Activated CD8-positive, alpha-beta memory T cell treated with anti-CD3 and anti-CD28 coated beads, Interleukin-2, amount 50 U/mL, for 4 hours (primary cell): ENCODE measurements at places on chromosomes 7 and 10.

DNA sequence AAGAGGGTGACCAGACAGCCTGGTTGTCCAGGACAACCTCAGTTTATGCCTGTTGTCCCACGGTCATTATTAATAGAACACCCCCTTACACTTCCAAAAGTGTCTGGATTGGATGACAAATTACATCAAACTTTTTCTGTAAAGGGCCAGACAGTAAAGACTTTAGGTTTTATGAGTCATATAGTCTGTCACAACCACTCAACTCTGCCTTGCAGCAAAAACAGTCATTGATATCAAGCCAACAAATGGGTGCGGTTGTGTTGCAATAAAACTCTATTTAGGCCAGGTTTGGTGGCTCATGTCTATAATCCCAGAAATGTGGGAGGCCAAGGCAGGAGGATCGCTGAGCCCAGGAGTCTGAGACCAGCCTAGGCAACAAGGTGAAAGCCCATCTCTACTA is 66.7 kb upstream of the ATP6V0A4 start:
- no peak for DNase-seq

DNA sequence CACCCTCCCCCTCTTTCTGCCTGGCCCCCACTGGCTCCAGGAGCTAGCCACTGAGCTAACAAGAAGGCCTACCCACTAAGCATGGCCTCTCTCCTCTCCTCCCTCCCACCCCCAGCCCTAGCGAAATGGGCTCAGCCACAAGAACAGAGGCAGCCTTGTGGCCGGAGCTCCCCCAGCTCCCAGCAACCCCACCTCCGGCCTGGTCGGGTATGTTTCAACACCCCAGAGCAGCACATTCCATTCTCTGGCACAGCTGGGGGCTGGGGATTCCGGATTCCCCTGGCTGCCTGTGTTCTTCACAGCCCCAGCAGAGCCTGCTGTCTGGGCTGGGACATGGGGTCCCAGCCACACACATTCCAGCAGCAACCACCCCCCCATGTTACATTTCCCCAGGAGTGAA is 9.0 kb downstream of the SFRP5 start:
- no peak for DNase-seq

- no peak for DNase-seq
These were observed 56.5 kb upstream of the MPP7 start for GRCh38 chr10:28359334-28359733.

GRCh38 chr10:4615042-4615441 is 211.0 kb upstream of the AKR1E2 start:
- DNase-seq: no peak

DNA sequence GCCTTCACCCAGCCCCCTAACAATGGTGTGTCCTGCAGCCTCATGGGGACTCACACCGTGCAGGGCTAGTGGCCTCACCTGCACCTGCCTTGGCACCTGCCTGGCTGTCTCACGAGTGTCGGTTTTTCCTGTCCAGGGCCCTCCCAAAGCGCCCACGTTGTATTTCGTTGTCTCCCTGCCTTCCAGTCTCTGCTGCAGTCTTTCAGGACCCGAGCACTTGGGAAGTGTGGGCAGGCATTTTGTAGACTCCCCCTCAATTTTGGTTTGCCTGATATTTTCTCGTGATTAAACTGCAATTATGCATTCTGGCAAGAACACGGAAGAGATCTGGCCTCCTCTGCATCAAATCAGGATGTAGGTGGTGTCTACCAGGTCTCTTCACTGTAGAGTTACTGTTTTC is 17.9 kb downstream of the BNIP3 start:
- DNase-seq: no peak

GRCh38 chr10:65949526-65949925 is 976.3 kb upstream of the LRRTM3 start:
- DNase-seq: no peak

GRCh38 chr7:140342727-140343514 is 55.4 kb downstream of the SLC37A3 start:
- no peak for DNase-seq

DNA sequence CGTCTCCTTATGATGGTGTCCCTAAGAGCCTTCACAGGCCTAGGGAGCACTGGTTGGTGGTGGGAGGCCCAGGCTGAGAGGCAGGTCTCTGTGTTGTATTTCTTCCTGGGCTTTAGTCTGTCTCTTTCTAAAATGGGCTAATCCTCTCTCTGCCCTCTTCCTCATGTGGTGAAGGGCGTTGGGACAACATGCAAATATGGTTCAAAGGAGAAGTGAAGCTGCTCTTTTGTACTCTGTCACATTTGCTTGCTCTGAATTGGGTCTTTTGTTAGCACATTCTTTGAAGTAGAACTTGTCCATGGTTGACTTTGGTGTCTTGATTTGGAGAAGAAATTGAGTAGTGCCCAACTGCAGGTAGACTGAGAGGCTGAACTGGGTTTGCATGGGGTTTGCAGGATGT is 814 bp downstream of the HK1 start:
- DNase-seq: no peak

- no peak for DNase-seq
These were observed 132.6 kb downstream of the RGS10 start for GRCh38 chr10:119409906-119410305.

DNA sequence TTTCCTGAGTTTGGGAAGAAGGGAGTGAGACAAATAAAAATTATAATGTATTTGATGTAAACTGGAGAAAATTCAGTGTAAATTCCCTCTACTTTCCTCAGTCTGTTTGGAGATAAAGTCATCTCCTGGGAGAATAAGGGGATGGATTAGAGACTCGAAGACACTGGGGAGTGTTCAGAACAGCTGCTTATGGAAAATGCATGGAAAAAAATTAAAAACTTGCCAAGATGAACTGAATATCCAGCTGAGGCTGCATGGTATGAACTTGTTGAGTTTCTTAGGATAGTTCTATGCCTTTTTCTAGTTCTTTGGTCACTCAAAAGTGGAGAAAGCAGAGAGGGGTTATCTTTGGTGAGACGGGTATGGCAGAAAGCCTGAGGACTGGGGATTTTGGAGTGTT is 210.5 kb downstream of the BICC1 start:
- no peak for DNase-seq

DNA sequence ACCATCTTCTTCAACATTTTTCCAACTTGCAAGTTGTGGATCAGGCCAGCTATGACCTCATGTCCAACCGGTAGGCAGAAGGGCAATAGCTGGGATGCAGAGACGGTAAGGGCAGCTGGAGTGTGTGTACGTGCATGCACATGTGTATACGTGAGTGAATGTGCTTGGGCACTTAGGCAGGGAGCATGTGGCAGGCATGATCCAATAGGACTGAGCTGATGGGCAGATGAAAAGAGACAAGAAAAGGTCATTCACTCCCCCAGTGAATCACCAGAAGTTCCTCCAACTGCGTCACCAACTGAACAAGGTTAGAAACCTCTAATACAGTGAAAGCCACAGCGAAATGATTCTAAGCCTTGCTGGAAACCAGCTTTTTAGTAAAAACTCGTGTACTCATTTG is 176.1 kb downstream of the FGFR2 start:
- DNase-seq: no peak
